ENCODE measurements at places on chromosomes 6 and 20.

DNA sequence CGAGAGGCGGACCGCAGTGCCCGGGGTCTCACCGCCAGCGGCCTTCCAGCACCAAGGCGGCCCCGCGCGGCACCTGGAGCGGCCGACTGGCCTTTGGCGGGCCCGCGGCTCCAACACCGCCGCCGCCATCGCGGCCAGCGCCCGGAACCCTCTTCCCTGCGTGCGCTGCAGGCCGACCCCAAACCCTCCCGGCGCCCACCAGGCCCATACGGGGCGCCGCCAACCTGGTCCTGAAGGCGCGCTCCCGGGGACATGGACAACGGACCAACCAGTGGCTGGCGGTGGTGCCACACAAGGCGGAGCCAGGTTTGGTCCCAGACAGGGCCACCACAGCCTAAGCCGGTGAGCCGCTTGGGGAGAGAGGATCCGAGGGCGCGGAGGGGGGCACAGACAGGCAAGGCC lies 1514.8 kb upstream of the DEFB115 start:
- H3K27me3 ChIP-seq = no peaks in the 10 kb centered on the region
- no peak for DNase-seq
- no peaks in the 10 kb centered on the region for H3K4me1 ChIP-seq
- H3K27ac ChIP-seq = no peak overlapping the region
- peaks cover 5% of the 10 kb centered on the region for H3K36me3 ChIP-seq

DNA sequence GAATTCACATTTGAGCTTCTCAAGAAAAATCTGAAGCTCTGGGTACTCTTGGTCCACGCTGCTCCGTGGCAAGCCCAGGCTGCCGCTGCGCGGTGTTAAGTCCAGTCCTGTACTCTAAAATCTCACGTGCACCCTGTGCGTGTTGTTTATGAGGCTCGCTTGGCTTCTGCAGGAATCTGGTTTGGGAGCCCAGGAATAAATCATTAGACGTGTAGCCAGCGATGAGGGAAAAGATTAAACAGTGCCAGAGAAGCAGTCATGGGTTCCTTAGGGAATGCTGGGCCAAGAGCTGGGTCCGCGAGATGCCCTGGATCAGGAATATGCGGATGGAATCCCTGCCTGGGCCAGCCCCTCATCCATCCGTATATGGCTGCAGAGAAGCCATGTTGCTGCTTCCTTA lies 87.3 kb downstream of the KCNB1 start:
- no peaks in the 10 kb centered on the region for H3K36me3 ChIP-seq
- no peak for DNase-seq
- H3K27ac ChIP-seq = no peak overlapping the region
- H3K4me3 ChIP-seq = no peak overlapping the region
- no peaks in the 10 kb centered on the region for H3K4me1 ChIP-seq
- peaks cover 12% of the 10 kb centered on the region for H3K27me3 ChIP-seq

DNA sequence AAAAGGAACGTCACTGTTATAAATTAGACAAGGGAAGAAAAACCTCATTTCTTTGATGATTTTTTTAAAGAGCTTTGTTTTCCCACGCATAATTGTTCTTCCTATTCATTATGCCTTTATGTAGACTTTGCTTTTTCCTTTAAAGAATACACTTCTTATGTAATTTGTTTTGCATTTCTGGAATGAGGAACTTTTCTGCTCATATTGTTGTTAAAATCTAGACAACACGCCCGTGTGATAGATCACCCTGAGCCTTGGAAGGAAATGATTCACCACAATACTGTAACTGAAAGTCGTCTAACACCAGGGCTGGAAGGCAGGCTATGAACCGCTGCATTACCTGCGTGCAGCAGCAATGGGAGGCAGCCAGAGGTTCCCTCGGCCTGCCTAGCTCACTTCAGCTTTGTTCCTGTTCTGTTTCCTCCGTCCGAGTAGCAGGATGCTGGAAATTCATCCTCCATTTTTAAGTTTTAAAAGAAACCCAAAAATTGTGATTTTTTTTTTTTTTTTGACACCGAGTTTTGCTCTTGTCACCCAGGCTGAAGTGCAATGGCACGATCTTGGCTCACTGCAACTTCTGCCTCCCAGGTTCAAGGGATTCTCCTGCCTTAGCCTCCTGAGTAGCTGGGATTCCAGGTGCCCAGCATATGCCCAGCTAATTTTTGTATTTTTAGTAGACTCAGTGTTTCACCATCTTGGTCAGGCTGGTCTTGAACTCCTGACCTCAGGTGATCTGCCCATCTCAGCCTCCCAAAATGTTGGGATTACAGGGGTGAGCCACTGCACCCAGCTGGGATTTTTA lies 49.6 kb upstream of the ZNF217 start:
- H3K27me3 ChIP-seq = no peaks in the 10 kb centered on the region
- H3K4me1 ChIP-seq = peaks cover 33% of the 10 kb centered on the region
- peak; percentile 67 for DNase-seq
- peak overlapping the region; percentile 76 for H3K4me3 ChIP-seq
- no peaks in the 10 kb centered on the region for H3K36me3 ChIP-seq

GRCh38 chr6:125804264-125804663 lies 13.5 kb downstream of the NCOA7 start:
- no peak overlapping the region for H3K4me3 ChIP-seq
- H3K27me3 ChIP-seq = no peaks in the 10 kb centered on the region
- H3K27ac ChIP-seq = peak overlapping the region; percentile 15

DNA sequence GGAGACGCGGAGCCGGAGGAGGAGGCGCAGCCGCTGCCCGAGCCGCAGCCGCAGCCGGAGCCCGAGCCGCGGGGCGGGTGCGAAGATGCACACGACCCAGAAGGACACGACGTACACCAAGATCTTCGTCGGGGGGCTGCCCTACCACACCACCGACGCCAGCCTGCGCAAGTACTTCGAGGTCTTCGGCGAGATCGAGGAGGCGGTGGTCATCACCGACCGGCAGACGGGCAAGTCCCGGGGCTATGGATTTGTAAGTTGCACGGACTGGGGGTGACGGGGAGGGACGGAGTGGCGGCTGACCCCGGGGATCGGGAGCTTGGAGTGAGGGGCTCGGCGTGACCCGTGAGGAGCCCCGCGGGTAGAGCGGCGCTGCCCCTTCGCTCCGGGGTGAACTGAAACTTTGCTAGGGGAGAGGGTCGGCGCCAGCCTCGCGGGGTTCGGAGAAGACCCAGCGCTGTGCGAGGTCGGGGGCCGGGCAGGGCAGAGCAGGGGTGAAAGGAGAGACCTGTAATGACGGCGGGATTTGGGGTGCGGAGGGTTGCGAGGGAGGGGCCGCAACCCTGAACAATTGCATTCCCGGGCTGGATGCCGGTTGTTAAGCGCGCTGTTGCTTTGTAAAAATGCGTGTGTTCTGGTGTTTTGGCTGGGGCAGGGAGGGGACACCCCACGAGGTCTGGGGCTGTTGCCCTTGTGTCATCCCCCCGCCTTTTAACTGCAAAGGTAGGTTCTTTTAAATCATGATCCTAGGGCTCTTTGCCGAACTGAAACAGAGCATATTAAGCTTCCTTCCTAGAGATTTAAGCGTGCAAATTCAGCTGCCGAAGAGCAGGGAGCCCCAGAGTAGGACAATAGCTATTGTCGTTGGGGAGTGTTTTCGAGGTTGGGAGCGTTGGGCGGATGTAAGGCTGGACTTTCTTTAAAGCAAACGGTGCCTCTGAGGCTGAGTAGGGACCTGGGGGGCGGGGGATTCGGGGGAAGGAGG lies 628 bp downstream of the RBM24 start:
- H3K4me1 ChIP-seq = peaks cover 5% of the 10 kb centered on the region
- H3K36me3 ChIP-seq = no peaks in the 10 kb centered on the region
- peaks cover 59% of the 10 kb centered on the region for H3K27me3 ChIP-seq

DNA sequence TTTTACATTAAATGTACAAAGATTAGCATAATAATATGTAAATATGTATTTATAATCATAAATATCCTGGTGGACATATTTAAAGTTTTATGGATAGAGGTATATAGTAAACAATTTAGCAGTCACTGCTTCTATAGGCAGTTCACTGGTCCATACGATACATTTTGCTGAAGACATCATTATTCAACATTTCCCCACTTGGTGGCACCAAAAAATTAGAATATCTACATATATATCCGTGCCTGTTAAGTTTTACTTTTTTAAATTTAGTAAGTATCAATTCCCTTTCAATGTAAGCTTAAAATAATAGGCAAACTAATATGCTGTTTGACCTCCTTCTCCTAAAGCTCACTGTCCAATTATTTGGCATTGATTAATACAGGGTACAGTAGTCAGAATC lies 64.2 kb downstream of the LMBRD1 start:
- no peak overlapping the region for H3K27ac ChIP-seq
- peaks cover 3% of the 10 kb centered on the region for H3K36me3 ChIP-seq
- no peak overlapping the region for H3K4me3 ChIP-seq
- no peaks in the 10 kb centered on the region for H3K27me3 ChIP-seq
- DNase-seq = no peak

- H3K4me3 ChIP-seq = no peak overlapping the region
- no peaks in the 10 kb centered on the region for H3K4me1 ChIP-seq
- DNase-seq = no peak
- H3K27ac ChIP-seq = no peak overlapping the region
These were observed 2.1 kb downstream of the GABRR2 start for GRCh38 chr6:89313006-89313405.

DNA sequence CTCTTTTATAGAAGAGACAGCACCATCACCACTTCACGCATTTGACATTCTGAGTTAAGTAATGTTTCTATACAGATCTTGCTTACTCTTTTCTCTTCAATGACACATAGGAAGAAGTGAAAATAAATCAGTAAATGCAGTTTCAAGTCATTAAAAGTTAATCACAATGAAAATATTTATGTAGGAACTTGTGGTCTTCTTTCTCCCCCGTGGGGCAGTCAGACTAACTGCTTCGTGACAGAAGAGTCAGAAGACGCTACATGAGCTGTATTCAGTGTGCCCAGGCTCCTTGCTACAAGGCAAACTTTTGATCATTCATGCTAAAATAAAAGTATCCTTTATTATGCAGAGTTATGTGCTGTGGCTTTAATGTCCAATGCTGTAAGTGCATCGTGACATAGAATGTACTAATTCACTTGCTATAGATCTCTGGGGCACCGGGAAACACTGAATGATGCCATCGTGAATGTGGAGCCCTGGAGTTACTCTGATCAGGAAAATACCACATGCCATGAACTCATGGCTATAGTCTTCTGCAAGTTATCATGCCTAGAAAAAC lies 117.8 kb upstream of the TRAF3IP2 start:
- H3K4me3 ChIP-seq = no peak overlapping the region
- DNase-seq = no peak
- H3K36me3 ChIP-seq = peaks cover 78% of the 10 kb centered on the region
- H3K27ac ChIP-seq = no peak overlapping the region

DNA sequence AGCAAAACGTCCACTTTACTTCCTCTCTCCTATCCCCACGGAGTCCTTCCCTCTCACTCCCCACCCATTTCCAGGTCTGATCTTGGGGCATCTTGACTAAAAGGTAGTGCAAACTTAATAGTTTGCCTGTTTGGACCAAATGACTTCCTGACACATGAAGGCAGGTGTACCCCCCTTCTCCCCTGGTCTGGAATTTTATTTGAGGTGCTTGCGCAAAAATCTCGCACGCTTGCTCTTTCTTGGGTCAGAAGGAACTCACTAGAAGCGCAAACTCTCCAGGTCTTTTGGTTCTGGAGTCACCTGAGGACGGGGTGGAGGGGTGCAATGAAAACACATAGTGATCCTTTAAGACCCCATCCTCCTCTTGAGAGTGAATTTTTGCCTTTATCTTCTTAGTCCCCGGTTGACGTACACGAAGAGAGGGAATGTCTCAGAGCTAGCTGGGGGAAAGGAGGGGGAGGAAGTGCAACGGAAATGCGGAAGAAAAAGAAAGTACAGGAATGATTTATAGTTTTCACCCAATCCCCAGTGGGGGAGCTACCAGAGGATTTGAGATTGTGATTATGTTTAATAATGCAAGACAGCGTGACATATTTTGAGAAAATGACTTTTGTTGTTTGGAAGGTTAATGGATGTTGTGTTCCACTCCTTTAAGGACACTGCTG lies 4.9 kb downstream of the ADGRB3 start:
- no peaks in the 10 kb centered on the region for H3K36me3 ChIP-seq
- peaks cover 6% of the 10 kb centered on the region for H3K4me1 ChIP-seq
- H3K27ac ChIP-seq = no peak overlapping the region
- no peak for DNase-seq
- no peak overlapping the region for H3K4me3 ChIP-seq

GRCh38 chr6:151881231-151881630 lies 73.7 kb downstream of the ESR1 start:
- H3K27me3 ChIP-seq = no peaks in the 10 kb centered on the region
- H3K27ac ChIP-seq = no peak overlapping the region
- no peaks in the 10 kb centered on the region for H3K4me1 ChIP-seq
- H3K36me3 ChIP-seq = no peaks in the 10 kb centered on the region
- DNase-seq = no peak

- peaks cover 60% of the 10 kb centered on the region for H3K36me3 ChIP-seq
- peak overlapping the region; percentile 80 for H3K27ac ChIP-seq
- peaks cover 64% of the 10 kb centered on the region for H3K4me1 ChIP-seq
- H3K27me3 ChIP-seq = no peaks in the 10 kb centered on the region
These were observed 2.3 kb downstream of the CCND3 start for GRCh38 chr6:41939176-41939847.

All from activated T-helper 2 cell treated with anti-CD3 and anti-CD28 coated beads, Interferon-gamma antibody, Interleukin-2, Interleukin-4, amounts not matched to agents 10 μg/mL and 5 μg/mL and 100 μg/mL, durations not matched to agents 14 hours and 24 hours and 36 hours (primary cell).